ENCODE measurements at places on chromosomes 13 and 19. TPM values are rescaled to one million over a fixed set of nuclear protein-coding genes. Genes with fewer than 3 reads are reported as not detected.

The KLF1 gene
- total RNA-seq, result not detected

The PLIN3 gene
- 28.7 TPM for total RNA-seq

DNA sequence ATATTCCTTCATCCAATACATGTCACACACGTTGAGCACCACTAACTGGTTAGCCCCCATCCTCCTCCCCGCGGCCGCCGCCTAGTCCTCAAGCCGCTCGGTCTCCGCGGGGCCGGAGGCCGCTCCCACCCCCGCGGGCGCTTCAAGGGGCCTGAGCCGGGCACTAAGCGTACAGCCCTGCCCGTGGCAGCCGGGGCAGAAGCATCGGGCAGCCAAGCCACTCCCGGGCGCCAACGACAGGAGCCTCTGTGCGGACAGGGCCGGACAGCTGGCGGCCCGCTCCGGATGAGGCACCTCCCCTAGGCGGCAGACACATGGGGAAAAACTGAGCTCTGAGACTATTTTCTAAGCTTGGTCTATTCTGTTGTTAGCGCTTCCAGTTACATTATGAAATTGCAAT, 2.8 kb upstream of the ZNF543 start:
- DNase-seq, result no peak

The MAG gene
- not detected for total RNA-seq

GRCh38 chr19:41220811-41221210, 1.8 kb downstream of the AXL start:
- DNase-seq, result no peak

The LHFPL6 gene
- not detected for total RNA-seq

The SERPINE3 gene
- total RNA-seq, result not detected

The GJB2 gene
- total RNA-seq, result not detected

- DNase-seq, result no peak
These were observed 109.6 kb upstream of the CACNA1A start for GRCh38 chr19:13615890-13616289.

The ZNF20 gene
- 4.6 TPM for total RNA-seq

- no peak for DNase-seq
These were observed 21.4 kb downstream of the CFAP97D2 start for GRCh38 chr13:114200399-114200911.

DNA sequence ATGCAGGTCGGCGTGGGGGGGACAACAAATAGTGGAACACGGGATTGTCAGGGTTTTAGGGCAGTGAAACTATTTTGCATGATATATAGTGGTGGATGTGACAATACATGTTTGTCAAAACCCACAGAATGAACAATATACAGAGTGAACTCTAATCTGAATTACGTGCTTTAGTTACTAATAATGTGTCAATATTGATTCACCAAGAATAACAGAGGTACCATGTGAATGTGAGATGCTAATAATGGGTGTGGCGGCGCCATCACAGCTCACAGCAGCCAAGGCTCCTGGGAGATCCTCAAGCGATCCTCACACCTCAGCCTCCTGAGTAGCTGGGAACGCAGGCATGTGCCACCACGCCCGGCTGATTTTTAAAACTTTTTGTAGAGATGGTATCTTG, 12.9 kb downstream of the ELAVL1 start:
- no peak for DNase-seq

GRCh38 chr19:18905513-18906236, 9.7 kb upstream of the CERS1 start:
- no peak for DNase-seq

DNA sequence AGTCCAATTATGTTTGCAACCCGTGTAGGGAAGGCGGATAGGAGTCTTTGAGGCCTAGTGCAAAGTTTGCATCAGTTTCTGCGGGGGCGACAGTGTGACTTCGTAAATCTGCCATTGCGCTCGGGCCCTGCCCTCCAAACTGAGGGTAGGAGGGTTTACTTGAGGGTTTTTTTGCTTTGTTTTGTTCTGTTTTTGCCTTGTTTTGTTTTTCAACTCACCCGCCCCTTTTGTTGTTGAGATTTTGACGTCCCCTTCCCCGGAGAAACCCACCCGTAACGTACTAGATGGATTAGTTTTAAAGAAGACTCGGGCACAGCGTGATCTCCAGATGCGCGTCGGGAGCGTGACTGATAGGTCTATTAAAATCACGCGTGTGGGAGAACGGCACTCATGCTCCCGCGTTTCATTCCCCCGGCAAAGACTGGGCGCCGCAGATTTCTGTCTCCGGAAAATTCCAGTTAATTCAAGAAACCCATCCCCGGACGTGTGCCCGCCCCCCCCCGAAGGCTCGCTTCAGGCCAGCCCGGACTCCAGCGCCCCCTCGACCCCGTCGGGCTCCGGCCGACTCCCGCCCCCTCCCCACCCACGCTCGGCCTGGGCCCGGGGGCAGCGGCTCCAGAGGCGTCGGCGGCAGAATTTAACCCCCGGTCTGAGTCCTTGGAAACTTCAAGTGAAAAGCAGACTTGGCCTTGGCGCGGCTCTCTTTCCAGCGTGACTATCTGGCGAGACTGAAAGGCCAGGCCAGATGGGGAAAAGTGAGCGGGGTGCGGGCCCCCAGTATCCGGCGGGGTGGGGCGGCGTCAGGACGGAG, 5.0 kb downstream of the SOX1 start:
- no peak for DNase-seq

The ISYNA1 gene
- 40.1 TPM for total RNA-seq

- no peak for DNase-seq
These were observed 129.0 kb upstream of the SPRY2 start for GRCh38 chr13:80469853-80470381.

- DNase-seq, result no peak
These were observed 1.3 kb downstream of the OSCAR start for GRCh38 chr19:54099190-54099902.

DNA sequence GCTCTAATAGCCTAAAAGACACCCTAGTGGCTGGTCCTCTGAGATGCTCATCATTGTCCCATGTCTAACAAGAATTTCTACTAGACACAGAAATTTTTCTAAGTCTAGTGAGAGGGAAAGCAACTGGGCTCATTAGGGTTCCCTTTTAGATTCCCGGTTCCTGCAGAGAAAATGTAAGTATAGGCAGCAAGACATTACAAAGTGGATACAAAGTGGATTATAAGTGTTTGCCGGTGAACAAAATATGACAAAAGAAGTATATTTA, 20.8 kb upstream of the TMTC4 start:
- no peak for DNase-seq

The CYP4F2 gene
- not detected for total RNA-seq

GRCh38 chr13:34031610-34032009, 213.7 kb downstream of the RFC3 start:
- no peak for DNase-seq

DNA sequence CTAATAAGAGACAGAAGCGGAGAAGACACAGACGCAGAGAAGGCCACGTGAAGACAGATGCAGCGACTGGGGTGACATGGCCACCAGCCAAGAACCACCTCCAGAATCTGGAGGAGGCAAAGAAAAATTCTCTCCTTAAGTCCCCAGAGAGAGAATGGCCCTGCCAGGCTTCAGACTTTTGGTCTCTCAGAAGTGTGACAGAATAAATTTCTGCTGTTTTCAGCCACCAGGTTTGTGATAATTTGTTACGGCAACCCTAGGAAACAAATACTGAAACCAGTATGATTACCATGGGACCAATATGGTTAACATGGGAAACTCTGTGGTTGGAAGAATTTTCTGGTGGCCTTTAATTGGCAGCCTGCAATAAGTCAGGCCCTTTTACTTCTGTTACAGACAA, 63.9 kb upstream of the DOCK9 start:
- DNase-seq, result peak; percentile 31

DNA sequence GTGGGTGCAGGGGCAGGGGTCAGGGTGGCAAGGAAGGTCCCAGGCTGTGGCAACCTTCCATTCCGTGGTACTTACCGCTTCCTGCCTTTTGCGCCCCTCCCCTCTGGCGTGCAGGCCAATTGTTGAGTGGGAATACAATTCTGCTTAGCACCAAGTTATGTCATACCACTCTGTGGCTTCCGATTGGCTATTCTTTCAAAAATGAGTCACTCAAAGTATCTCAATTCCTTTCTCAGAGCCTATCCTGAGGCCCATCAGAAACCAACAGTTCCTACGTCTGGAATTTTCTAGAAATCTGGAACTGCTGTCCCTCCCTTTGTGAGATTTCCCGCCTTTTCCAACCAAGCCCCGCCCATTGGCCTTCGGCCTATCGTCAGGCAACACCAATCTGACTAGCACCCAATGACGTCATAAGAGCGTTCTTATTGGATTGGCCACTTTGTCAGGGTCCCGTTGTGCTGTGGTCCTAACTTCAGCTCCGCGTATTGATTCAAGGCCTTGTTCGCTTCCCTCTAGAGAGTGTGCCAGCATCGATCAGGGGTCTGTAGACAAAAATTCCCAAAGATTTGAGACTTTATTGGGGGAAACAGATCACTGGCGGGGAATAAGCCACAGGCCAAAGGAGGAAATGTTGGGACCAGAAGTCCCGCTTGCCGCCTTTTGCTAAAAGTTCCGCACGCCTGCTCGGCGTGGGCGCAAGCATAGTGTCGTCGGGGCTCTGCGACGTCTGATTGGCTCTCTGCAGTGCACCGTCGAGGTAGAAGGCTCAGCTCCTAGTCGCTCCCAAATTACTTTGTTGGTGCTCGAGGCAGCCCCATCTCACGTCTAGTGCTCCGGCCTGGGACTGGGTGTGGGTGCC, 11.7 kb downstream of the NTN5 start:
- peak; percentile 67 for DNase-seq

The NKPD1 gene
- total RNA-seq, result 0.55 TPM

DNA sequence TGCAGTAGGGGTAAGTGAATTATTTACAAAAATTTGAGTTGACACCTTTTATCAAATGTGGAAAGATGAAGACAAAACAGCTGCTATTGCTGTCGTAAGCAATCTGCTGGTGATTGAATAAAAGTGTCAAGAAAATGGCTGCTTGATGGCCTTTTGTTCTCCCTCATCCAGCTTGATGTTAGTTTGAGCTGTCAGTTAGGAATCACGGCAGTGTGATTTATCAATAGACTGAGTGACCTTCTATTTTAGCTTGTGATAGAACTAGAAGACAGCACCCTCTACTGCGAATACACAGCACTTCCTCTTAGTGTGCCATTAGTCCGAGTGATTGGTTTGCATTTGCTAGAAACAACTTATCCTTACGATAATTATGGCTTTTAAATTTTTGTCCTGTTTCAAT, 76.3 kb downstream of the MZT1 start:
- DNase-seq, result no peak

DNA sequence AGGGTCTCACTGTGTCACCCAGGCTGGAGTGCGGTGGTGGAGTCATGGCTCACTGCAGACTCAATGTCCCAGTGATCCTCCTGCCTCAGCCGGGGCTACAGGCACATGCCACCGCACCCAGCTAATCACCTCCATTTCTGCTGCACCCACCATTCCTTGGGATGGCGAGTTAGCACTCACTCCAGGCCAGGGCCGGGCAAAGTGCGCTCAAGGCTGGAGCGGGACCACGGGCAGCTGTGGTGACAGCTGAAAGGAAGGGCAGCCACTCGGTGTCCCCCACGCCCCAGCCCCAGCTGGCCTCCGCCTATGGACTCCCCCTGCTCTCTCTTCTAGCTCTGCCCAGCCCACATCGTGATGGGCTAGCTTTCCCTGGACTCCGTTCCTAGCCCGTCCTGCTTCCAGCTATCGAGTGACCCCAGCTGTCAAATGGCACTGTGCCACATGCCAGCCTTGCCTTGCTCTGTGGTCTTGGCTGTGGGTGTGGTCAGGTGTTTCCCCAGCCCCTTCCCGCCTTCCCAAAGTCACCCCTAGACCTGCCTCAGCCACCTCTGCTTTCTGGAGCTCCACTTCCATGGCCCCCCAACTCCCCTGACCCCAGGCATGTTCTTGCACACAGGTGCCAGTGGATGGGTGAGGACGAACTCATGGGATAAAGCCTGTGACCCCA, 4.1 kb downstream of the MICOS13 start:
- DNase-seq, result no peak
